ENCODE measurements at places on chromosomes 5 and 9.

GRCh38 chr5:115414406-115415142 is 118.1 kb upstream of the CCDC112 start:
- DNase-seq: no peak

GRCh38 chr5:177228751-177229150 is 74.8 kb downstream of the RAB24 start:
- no peak for DNase-seq

- DNase-seq: no peak
Measured at GRCh38 chr5:95382801-95383200, 8.4 kb upstream of the FAM81B start.

- no peak for DNase-seq
Measured at GRCh38 chr5:33438996-33439395, 1.8 kb upstream of the TARS1 start.

DNA sequence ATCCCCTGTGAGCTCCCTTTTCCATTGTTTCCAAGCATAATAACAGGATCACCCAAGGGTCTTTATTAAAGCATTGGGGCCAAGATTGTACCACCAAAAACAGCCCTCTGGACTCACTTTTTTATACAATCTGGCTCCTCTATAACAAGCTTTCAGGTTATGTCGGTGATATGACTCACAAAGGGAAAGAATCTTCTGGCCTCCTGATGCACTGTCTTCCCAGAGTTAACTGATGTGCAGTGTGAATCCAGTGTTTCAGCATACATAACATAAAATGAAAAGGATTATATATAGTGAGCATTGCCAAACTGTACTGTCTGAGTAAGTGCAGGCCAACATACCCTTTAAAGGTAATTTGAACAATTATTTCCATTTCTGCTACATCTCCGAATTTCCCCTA is 33.9 kb upstream of the MAN2A1 start:
- DNase-seq: no peak

DNA sequence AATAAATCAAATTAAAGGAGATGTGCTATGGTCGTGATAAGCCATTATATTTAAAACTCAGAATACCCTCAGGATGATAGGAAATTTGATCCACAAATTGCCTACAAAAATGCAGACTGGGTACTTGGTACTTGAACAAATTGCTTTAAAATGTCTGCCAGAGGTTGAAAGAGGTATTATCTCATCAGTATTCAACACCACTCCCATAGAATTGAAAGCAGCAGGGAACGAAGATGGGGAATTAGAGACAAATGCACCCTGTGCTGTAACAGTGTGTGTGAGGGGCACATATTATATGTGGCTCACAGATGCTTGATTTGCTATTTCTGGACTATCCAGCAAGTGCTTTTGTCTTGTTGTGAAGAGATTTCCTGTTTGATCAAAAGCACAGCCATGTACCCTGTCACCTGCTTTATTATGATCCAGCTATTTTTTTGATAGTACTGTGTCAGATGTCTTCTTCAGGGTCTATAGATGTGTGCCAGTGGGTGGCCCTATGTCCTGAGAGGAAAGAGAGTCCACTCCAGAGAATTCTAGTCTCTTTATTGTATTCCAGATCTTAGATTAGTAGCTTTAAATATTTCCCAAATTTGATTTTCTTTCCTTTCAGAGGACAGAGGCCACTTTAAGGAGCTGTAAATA is 120.1 kb downstream of the XRCC4 start:
- DNase-seq: no peak

- no peak for DNase-seq
Measured at GRCh38 chr9:130473009-130473408, 28.2 kb downstream of the ASS1 start.

DNA sequence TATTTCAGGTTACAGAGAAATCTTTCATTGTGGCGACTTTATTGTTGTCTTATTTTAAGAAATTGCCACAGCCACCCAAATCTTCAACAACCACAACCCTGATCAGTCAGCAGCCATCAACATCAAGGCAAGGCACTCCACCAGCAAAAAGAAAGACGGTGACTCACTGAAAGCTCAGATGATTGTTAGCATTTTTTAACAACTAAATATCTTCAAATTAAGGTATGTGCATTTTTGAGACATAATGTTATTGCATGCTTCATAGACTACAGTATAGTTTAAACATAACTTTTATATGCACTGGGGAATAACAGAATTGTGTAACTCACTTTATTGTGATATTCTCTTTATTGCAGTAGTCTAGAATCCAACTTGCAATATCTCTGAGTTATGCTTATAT is 263.4 kb downstream of the TMEM232 start:
- DNase-seq: no peak

GRCh38 chr5:2192496-2192895 is 309.8 kb upstream of the IRX4 start:
- DNase-seq: no peak

- DNase-seq: no peak
Measured at GRCh38 chr9:94692601-94693000, 33.9 kb upstream of the AOPEP start.

DNA sequence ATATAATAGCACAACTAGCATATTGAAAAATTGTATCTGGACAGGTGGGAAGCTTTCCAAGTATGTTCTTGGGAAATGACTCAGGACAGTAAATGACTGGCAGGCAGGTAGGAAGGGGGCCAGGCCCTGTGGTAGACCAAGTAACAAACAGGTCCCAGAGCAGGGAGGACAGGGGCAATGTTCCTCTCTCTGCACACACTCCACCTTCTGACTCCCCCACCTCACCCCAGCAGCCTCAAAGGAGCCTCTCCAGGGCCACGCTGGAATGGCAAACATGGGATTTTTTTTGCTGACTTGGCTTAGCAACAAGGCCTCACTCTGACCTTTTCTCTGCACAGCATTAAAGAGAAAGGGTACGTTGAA is 31.1 kb upstream of the IQGAP2 start:
- DNase-seq: no peak

DNA sequence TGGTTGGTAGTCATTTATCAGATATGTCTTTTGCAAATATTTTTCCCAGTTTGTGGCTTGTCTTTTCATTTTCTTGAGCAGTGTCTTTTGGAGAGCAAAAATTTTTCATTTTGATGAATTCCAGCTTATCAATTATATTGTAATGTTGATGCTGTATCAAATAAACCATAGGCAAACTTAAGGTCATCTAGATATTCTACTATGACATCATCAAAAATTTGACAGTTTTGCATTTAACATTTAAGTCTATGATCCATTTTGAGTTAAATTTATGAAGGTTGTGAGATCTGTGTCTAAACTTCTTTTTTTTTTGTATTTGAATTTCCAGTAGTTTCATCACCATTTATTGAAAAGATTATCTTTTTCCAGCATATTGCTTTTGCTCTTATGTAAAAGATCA is 505.5 kb upstream of the COX7C start:
- DNase-seq: no peak

DNA sequence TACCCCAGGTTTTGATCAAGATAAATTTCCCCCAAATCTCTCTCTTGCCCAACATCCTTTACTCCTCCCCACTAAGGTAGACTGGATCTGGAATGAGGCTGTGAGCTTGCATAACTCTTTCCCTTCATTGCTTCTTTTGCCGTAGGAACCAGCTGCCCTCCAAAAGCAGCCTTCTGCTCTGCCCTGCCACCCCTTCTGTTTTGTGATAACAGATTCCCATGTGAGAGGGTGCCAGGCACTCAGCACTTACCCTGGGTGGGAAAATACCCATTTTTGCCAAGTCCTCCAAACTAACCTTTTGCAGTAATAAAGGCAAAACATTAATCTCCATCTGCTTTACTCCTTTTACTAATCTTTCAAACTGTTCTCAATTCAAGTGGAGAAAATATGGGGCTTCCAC is 182.6 kb downstream of the ASTN2 start:
- no peak for DNase-seq

DNA sequence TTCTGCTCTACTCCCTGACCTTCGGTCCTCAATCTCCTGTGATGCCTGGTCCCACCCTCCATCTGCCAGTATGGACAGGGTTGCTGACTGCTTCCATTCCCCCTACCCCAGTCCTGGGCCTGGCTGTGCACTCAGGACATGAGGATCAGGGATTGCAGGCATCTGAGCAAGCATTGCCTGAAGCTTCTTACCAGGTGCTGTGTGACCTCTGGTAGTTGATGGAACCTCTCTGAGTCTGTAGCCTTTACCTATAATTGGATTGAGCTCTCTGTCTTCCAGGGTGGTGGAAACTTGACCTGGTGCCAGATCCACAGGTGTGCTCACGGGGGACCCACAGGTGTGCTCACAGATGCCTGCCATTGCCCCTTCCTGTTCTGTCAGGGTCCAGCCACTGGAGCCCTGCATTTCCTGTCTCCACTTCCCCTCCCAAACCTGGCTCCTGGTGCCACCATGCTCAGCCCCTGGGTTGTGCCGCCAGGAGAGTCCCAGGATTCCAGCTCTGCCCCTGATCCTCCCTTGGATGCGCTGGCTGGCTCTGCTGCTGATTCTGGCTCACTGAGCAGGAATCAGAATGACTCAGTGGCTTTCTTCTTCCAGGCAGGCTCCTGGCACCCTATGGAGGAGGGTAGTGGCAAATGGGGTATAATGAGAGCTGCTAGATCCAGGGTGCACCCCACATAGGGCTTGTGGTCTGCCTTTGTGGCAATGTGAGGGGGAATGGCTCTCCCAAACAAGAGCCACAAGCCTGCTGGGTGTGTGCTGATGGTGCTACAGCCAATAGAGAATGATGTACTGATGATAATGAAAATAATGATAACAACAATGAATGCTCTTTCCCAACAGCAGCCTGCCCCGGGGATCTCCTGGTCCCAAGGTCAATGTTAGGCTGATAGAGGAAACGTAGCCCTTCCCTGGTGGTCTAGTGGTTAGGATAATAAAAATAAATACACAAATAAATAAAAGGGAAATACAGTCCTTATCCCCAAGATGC is 35.2 kb upstream of the PSD2 start:
- no peak for DNase-seq

DNA sequence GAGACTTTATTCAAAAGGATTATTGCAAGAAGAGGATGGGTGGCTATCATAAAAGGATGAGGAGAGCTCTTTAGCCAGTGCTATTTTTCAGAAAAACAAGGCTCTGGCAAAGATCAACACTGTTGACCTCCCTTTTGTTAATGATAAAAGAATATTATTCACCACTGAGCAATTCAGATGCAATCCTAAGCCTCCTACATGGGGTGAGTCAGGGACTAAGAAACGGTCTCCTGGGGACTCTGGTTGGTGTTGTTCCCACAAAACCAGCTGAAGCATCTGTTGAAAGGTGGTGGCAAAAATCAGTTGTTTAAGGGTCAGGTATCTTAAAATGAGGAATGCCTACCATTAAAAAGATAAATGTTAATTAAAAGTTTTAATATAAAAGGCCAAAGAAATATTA is 7.7 kb upstream of the GCNT1 start:
- no peak for DNase-seq

- no peak for DNase-seq
Measured at GRCh38 chr5:124401476-124402143, 344.8 kb downstream of the ZNF608 start.

DNA sequence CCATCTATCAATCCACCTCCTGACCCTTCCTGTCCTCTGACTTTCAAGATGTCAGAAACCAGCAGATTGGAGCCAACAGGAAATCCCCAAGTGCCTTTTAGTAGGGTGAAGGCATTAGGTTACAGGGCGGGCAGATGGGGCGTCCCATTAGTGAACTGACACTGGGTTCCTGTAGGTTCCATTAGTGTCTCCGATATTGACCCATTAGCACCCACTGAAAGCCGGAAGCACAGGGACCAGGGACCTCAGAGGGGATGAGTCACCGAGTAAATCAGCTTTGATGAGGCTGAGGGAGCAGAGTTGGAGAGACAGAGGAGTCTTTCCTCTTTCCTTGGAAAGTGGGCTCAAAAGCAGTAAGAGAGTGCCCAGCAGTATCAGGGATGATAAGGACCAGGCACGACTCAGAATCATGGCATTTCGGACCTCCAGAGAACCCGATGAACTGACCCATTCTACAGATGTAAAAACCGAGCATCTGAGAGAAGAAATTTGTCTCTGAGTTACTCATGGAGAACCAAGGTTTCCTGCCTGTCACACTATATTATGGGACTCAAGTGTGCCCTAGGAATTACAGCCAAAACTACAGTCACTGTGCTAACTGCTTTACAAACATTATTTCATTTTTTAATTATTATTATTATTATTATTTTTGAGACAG is 47.2 kb upstream of the FABP6 start:
- no peak for DNase-seq

DNA sequence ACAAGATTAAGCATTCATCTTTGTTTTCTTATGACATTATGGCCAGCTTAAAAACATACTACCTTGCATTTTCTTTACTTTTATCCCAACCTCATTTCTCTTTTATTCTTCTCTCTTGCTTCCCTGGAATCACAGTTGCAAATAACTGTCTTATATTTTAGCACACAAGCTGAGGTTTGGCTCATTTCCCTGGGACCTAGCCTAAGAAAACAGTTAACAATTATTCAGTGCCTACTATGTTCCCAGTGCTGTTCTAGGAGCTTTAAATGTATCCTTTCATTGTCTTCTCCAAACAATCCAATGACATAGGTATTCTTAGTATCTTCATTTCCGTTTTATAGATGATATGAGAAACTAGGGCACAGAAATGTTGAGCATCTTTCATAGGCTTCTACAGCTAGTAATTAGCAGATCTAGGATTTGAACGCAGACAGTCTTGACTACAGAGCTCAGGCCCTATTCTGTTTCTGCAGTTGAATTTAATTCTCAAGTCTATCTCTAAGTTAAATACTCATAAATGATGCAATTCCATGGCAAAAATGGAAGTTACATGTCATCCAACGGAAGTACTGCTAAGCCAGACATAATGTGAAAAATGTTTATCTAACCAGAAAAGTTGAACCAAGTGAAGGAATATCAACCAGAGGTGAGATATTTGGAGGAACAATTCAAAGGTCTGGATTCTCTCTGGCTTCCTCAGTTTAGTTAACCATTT is 52.3 kb upstream of the MTAP start:
- DNase-seq: no peak

DNA sequence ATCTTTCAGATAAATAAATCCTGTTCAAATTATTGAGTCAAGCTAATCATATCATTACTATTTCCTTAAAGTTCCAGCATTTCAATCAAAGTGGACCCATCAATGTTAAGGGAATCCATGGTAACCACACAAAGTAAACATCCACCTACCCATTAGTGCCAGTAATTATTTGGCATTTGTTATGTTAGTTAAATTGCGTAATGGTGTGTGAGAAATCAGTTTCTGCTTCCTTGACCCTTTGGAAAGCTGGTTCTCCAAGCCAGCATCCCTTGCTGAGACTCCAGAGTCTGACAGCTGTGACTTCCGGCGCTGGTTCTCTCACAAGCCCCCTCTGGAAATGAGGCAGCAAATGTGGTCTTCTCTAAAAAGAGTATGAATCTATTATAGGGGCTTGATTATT is 308.6 kb upstream of the EFNA5 start:
- DNase-seq: no peak

DNA sequence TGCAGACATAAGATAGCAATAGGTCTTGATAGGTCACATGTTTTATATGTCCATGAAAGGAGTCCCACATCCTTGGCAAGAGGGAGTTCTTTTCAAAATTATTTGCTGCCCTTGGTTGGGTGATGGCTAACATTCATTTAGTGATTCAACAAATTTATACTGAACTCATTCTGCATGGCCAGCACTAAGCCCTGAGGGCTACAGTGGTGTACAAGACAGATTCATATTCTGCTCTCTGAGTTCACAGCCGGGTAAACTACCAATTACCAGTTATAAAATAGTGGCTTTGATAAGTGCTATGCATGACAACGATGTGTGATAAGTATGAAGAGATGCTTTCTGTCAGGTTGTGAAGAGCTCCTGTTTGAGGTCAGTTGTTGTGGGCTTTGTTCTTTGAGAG is 340.0 kb downstream of the GABRG2 start:
- DNase-seq: no peak
